ENCODE measurements at places on chromosomes 12 and 14. TPM values are rescaled to one million over a fixed set of nuclear protein-coding genes. Genes with fewer than 3 reads are reported as not detected.

GPRC5A gene
- polyA plus RNA-seq: 6.2 TPM

GRCh38 chr14:101033006-101033405, 129.5 kb upstream of the RTL1 start:
- no peak for DNase-seq

RHOJ gene
- polyA plus RNA-seq: 0.11 TPM

- DNase-seq: no peak
These were observed 147.1 kb downstream of the MED13L start for GRCh38 chr12:116130431-116130830.

USP5 gene
- polyA plus RNA-seq: 61.4 TPM

ADGRD1 gene
- not detected for polyA plus RNA-seq

INHBE gene
- polyA plus RNA-seq: not detected

Measured in foreskin keratinocyte (primary cell).